ENCODE measurements at places on chromosomes 3 and 15. TPM values are rescaled to one million over a fixed set of nuclear protein-coding genes. Genes with fewer than 3 reads are reported as not detected.
A peak's percentile ranks its signal among the peaks of the same experiment; 100 is the strongest.

DTWD1 gene
- 9.1 TPM for total RNA-seq

PFN2 gene
- total RNA-seq, result 213 TPM

CNTN4 gene
- not detected for total RNA-seq

SMCO1 gene
- not detected for total RNA-seq

CTXN2 gene
- total RNA-seq, result not detected

DNA sequence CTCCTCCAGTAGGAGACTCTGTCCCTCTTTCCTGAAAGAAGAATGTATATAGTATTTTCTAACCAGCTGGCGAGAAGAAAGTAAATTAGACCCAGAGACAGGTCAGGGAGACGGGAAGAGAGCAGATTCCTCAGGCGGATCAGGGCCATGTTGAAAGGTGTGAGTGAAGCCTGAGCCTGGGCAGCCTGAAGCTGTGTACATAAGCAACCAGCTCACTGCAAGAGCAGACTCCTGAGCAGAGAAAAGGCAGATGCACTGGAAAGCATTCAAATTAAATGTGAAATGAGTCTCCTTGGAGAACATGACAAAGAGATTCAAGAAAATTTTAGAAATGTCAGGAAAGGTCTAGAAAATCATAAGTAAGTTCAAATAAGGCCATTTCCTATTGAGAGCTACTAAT, 165.8 kb downstream of the GOLIM4 start:
- no peak for DNase-seq

DNA sequence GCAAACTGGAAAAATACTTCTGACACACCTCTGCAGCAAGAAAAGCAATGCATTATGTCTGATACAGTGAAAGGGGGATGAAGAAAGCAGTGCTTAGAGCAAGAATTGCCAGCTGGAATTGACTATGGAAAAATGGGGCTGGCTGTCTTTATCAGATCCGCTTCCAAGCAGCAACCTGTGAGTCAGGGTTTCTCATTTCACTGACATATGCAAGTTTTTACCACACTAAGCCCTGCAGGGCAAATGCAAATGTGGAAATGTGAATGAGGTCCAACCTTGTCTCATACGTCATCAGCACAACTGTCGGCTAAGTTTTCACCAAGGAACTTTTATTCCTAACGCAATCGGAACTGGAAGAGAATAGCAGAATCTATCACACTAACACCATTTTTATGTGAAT, 172.5 kb upstream of the GADL1 start:
- DNase-seq, result peak; percentile 96

- no peak for DNase-seq
Observed at GRCh38 chr3:38640661-38641452, 8.6 kb downstream of the SCN5A start.

GRCh38 chr3:132255041-132255745, 62.0 kb upstream of the ACP3 start:
- DNase-seq, result peak; percentile 82

GRCh38 chr15:41950489-41950888, 21.9 kb downstream of the EHD4 start:
- no peak for DNase-seq

DNA sequence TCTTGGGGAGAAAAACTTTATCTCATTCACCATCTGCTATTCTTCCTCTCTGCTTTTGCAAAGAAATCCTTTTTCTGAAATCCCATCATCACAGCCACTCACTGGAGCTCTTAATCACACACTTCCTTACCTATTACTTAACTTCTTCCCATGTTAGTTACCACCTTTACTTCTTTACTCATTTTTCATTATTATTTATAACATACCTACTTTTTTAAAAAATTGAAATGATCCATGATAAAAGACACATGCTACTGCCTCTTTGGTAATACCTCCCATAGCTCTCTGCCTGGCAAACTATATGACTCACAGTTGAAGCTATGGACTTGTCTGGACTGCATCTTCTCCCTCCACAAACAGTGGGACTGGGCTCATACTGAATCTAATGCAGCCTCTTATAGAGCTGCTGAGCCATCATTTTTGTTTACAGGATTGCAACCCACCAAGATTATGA, 150.3 kb downstream of the TNIK start:
- DNase-seq, result peak; percentile 36
